ENCODE measurements at places on chromosomes 6 and 20.

- DNase-seq: no peak
Measured at GRCh38 chr20:57244221-57244585, 22.2 kb downstream of the BMP7 start.

- DNase-seq: no peak
Measured at GRCh38 chr6:90195094-90195829, 101.4 kb downstream of the BACH2 start.

GRCh38 chr20:15256676-15257568, 919.5 kb upstream of the FLRT3 start:
- DNase-seq: no peak

GRCh38 chr6:139973669-139974344, 599.4 kb upstream of the CITED2 start:
- no peak for DNase-seq

DNA sequence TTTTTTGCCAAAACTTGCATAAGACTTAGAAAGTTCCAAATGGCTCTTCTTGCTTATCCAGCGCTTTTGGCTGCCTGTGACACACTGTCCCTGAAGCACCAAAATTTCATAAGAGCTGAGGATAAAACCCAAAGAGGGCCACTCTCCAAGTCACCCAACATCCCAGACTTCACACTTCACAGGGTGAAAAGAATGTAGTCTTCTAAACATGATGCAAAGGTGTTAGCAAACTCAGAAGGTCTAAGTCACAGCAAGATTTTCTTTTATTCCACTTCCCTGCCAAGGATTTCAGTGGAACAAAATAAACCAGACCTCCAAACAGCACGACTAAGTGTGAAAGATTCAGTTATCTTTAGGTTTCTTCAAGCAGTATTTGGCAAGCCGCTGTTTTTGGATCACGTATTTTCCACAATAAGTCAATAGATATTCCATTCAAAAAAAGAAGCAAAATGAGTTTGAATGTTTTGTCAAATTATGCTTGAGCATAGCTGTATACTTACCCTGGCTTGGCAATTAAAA, 44.6 kb upstream of the CD93 start:
- DNase-seq: no peak

DNA sequence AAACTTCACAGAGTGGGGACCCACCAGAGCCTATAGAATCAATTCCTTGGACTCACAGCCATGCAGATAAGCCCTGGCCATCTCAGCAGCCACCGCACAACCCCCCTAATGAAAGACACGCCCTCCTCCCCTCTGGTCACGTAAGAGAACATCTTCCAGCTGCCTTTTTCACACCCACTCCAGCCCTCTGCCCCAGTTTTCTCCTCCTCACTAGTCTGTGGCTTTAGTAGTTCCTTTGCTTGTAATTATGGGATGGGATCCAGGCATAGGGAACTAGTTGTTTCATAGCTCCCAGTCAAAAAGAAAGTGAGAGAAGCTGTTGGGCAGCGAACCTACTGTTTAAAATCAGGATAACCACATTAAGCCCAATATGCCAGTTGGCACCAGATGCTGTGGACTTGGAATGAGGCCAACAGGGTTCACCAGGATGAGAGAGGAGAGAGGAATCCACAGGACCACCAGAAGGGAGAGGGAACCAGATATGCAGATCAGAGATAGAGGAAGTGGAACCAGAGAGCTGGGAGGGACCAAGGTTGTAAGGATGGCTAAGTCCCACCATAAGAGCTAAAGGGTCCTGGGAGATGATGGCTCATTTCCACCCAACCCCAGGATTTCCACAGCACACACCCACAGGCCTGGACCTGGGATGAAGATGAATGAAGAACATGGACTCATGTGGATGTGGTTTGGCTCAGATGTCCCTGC, 9.0 kb upstream of the BTN3A1 start:
- DNase-seq: no peak

- no peak for DNase-seq
Measured at GRCh38 chr20:24124951-24125650, 136.5 kb upstream of the GGTLC1 start.

DNA sequence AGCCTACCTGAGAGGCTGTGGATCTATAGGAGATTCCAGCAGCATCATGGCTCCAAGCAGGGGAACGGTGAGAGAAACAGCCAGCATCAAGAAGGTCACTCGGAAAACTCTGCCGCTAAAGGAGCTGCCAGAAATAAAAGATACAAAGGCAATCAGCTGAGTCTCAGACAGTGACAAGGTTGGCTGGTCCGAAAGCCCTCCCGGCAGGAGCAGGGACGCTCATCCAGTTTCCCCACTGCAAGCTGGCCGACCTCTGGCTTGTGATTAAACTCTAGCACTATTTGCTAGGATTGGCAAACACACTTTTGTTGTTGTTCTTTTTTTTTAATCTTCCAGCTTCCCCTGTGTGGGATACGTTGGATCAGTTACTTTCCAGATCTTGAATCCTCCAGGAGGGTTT, 8.7 kb downstream of the APMAP start:
- no peak for DNase-seq

DNA sequence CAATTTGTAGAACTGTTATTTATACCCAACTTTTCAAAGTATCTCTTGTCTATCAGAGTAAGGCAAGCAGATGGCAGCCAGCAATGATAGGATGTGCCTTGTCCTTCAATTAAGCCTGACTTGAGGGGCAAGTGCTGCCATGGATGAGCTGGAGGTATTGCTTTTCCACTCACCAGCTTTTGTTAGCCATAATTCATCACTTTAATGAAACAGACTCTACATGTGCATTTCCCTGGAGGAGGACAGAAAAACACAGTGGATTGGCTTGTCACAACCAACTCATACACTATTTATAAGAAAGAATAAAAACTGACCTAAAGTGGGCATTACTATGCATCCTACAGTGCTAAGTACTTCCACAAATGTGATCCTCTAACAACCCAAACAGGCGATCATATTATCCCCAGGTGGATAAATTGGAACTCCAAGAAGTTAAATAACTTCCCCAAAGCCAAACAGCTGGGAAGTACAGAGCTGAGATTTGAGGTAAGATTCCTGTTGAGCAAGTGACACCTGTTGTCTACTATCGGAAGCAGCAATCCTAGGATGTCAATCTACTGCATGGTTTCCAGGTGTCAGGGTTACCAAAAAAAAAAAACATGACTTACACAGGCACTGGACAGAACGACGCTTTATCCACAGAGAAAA, 73.9 kb upstream of the NRSN1 start:
- DNase-seq: no peak

GRCh38 chr6:169240591-169241390, 12.9 kb downstream of the THBS2 start:
- no peak for DNase-seq

- DNase-seq: no peak
Measured at GRCh38 chr20:3473944-3474343, 3.1 kb downstream of the ATRN start.

DNA sequence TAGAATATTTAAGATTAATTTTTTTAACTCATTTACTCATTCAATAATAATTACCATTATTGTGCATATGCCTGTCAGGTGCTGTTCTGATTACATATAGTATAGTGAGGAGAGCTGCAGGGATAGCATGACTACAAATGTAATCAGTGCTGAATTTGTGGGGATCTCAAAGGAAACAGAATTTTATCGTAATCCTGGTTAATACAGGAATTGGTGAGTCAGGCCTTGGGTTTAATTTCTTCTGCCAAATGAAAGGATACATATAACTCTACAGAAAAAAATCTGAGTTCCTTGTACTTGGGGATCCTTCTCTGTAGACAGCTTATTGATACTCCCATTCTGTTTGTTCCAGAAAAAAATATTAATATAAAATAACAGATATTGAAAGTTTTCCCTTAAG, 297.2 kb downstream of the GJA1 start:
- no peak for DNase-seq

GRCh38 chr6:18413381-18413780, 26.2 kb downstream of the RNF144B start:
- DNase-seq: no peak

DNA sequence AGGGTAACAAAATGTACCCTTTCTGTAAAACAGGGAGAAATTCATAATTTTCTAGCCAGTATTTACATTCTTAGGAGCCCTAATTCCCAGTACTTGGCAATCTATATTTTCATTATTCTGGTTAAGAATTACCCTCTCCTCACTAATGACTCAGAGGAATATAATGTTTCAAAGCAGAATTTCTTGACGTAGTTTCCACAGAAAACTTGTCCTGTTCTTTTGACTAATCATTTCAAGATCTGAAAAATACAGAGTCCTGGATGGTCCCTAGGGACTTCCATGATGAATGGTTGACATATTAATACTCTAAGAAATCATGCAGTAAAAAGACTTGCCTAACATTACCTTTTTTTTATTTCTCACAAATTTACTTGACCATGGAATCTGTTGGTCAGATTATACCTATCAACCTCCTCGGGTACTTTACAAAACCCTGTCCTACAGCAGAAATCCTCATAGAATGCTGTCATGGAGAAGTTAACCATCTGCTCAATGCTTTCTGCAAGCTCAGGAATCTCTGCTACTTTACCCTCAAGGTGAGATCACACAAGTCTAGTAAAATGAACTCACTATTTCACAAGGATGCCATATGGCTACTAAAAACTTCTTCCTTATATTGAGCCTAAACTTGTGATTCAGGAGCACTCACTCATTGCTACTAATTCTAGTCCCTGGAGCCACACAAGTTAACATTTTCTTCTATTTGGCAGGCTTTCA, 202.1 kb upstream of the CNR1 start:
- no peak for DNase-seq

DNA sequence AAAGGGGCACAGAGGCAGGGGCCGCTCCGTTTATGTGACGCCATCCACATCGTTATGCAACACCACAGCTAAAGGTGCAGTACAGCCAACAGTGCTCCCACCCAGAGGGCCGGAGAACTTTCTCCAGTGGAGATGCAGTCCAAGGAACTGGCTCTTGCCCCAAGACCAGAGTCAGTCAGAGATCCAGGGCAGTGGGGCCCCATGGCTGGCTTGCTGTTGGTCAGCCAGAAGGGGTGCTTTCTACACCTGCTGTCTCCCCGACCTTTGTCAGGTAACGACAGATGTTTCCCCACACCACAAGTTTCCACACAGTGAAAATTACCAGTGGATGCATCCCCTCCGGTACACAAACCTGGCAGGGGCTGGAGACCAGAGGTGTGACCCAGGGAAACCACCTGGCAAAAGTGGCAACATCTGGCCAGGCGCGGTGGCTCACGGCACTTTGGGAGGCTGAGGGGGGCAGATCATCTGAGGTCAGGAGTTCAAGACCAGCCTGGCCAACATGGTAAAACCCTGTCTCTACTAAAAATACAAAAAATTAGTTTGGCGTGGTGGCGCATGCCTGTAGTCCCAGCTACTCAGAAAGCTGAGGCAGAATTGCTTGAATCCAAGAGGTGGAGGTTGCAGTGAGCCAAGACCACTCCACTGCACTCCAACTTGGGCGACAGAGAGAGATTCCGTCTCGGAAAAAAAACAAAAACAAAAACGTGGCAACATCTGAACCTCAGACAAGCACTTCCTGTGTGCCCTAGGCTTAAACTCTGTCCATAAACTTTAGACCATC, 34.9 kb downstream of the UBE2V1 start:
- DNase-seq: no peak

DNA sequence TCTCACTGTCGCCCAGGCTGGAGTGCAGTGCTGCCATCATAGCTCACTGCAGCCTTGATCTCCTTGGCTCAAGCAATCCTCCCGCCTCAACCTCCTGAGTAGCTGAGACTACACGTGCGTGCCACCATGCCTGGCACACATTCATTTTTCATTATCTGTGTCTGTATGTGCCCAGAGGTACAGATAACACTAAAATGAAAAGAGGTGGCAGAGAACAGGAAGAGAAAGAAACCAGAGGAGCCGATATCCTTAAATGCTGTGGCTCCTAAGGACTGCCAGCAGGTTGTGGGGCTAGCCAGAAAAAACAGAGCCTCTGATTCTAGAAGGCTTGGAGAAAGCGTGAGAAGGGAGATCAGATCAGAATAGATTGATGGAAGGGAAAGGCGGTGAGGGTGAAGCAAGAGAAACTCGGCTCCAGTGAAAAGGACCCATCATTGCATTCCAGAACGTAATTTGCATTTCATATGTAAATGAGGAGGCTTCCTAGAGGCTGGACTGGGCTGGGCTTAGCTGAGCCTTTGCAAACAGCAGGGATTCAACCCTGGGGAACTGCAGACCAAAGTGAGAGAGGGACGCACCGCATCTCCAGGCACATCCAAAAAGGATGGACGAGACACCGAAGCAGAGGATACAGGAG, 64.2 kb downstream of the GCNT2 start:
- DNase-seq: no peak

DNA sequence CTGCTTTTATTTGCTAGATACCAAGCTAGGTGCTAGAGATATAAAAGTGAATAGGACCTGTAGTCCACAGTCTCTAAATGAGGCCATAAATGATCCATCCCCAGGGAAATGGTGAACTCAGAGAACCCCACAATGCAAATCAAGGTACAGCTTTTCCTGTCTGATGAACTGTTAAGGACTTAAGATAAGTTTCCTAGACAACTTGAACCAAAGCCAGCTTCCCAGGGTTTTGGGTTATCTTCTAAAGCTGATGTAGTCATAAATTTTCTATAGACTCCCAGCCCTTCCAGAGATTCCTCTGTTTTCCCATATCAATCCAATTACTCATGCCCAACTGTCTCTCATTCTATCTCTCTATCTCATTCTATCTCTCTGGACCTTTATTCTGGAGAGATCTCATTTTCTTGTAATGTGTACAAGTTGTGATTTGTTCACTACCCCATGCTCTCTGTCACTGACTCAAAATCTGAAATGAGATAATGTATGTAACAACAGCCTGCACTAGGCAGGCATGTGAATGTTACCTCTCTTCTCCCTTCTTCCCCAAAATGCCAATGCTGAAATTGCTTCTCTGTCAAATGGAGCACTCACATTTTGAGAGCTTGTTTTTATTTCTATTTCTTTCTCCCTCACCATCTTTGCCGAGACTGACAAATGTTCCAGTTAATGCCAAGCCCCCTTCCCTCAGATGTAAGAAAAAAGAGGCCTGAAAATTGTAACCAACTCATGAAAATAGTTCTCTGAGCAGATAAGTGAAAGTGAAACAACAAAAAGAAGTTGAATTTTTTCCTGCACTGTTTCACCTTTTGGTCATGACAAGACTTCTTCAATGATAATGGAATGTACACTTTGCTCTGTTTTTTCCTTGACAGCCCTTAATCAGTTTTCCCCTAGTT, 279.9 kb downstream of the SLC35F1 start:
- no peak for DNase-seq

DNA sequence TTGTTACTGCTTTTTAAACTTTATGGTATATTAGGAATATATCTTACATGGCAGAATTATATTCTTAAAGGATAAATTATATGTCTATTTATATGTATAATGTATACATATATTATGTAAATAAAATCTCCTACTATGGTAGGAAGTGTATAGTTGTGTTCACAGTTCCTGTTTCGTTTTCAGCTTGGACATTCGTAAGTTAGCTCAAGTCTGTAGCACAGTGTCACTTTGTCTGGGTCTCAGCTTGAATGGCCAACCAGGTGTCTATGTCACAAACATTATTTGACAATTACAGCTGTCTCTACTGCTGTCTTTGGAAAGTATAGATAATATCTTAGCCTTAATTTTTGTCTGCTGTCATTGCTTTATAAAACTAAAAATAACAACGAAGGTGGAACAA, 303.9 kb downstream of the CDKAL1 start:
- DNase-seq: no peak

- no peak for DNase-seq
Measured at GRCh38 chr6:42254505-42254904, 36.8 kb upstream of the MRPS10 start.

Measured in CD4-positive, alpha-beta T cell treated with Interleukin-6 at 100 ng/mL for 8 hours (primary cell).